ENCODE measurements at places on chromosomes 6 and 20.
A peak's percentile ranks its signal among the peaks of the same experiment; 100 is the strongest.

GRCh38 chr6:135637701-135638100 lies 140.2 kb upstream of the AHI1 start:
- DNase-seq, result peak; percentile 59

GRCh38 chr20:24318569-24319352 lies 150.7 kb upstream of the SYNDIG1 start:
- no peak for DNase-seq

DNA sequence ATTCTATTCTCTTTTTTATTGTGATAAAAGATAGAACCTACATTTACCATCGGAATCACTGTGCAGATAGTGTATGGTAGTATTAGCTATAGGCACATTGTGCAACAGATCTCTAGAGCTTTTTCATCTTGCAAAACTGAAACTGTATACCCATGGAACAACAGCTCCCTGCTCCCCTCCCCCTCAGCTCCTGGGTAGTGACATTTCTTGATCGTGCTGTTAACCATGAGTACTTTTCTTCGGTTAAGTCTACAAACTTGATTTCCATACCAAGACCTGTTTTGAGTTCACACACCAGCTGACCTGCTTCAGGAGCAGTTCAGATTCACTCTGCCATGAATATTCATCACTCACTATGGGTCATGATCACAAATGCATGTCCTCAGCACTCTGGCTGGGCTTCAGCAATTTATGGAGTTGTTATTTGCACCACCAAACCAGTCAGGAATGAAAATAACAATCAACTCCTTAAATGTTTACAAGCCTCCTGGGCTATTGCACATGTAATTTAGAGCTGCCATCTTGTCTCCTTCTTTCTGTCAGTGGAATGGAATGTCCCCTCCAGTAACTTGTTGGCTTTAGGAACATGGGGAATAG lies 32.8 kb downstream of the PRDM1 start:
- no peak for DNase-seq

DNA sequence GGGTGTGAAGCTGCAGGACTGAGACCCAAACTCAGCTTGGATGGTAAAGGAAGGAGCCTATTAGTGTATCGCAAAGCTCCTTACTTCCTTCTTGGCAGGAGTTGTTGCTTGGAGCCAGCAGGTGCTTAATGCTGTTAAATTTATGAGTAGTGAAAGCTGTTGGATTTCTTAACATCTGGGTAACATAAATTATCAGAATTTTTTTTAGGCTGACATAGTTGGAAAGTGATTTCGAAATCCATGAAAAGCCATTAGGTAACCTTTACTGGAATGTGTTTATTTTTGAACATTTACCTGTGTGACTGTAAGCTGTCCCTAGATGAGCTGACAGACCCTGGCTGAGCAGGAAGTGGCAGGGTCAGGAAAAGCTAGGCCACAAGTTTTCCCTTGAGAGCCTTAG lies 470.4 kb upstream of the SLC35B3 start:
- DNase-seq, result no peak

Measured in fibroblast of pulmonary artery (primary cell).